ENCODE measurements at places on chromosomes 11 and 22.

DNA sequence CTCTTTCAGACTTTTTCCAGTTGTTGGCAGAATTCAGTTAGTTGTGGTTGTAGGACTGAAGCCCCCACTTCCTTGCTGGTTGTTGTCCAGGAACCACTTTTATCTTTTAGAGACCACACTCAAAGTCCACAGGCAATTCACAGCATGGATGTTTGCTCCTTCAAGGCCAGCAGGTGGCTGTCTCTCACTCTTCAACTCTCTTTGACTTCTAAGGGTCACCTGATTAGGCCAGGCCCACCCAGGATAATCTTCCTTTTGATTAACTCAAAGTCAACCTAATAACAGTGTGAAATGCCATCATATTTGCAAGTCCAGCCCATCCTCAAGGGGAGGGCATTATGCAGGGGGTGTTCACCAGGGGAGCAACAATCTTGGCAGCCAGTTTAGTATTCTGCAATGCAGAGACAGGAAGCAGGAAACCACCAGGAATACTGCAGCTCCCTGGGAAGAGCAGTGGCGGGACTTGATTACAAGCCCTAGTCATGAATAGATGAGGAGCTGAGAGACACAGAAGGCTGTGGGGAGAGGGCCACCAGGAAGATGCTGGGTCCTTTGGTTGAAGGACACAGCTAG lies 52.4 kb downstream of the LRRC74B start:
- no peak for DNase-seq

DNA sequence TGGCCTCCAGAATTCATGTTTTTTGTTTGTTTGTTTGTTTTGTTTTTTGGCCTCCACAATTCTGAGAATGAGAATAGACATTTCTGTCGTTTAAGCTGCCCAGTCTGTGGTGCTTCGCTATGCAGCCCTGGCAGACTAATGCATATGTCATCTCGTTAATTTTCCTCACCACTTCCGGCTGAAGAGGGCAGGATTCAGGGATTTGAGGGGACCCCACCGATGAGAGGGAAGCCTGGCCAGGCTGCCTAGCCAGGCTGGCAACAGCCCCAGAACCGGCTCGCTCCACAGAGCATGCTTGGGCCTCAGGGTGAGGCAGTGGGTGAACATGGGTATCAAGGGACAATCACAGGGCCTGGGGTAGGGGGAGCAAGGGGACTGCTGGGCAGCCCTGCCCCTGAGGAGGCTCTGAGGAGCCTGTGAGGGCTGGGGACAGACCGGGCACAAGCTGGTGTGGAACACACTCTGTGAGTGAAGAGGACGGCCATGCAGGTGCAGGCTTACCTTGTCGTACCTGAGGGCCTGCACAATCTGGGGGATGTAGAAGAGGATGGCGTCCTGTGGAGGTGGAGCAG lies 47.8 kb upstream of the SERPIND1 start:
- peak; percentile 3 for DNase-seq

GRCh38 chr22:50625131-50625567 lies 2.8 kb downstream of the ARSA start:
- DNase-seq = no peak

DNA sequence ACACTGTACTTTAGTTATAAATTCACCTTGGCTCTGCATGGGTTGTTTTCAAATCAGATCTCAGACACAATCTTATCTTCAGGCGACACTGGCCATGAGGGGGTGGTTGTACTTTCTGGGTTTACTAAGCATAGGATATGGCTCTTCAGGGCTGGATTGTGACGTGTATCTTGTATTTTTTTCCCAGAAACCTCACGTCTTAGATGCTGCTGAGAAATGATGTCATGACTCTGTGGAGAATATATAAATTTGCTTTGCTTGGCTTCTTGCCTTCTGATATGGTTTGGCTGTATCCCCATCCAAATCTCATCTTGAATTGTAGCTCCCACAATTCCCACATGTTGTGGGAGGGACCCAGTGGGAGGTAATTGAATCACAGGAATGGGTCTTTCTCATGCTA lies 82.8 kb upstream of the VSTM5 start:
- DNase-seq = no peak
